ENCODE measurements at places on chromosomes 4 and X.
A peak's percentile ranks its signal among the peaks of the same experiment; 100 is the strongest.

- no peak for DNase-seq
Measured at GRCh38 chr4:179196511-179196910, 1754.3 kb upstream of the AGA start.

DNA sequence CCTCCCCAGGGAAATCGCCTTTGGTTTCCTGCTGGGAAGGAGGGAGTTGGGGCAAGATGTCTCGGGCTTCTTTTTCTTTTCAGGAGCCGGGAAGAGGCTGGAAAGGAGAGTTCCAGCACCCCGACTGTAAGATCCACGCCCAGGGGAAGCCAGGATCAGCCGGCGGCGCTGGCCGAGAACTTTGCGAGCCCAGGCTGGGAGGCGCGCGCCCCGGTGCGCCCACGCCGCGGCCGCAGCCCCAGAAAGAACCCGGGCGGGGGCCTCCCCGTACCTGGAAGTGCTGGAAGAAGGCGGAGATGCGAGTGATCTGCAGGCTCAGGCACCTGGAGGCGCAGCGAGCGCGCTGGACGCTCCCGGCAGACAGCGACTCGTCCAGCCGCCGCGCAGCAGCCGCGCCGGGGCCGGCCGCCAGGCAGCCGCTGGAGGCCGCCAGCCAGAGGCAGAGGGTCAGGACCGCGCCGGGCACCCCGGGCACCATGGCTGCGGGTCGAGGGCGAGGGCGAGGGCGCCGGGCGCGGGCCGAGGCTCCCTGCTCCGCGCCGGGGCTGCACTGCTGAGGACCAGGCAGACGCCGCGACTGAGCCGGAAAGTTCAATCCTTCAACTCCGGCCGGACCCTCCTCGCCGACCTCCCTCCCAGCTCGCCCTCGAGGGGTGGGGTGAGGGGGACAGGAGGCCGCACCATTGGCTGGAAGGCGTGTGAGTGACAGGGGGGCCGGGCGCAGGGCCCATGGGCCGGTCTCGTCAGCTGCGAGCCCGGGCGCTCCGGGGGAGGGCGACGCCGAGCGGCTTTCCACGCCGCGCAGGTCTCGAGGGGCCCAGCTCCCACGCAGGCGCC lies at the start of gene ANOS1:
TSS of gene ANOS1 (minus strand) at position 579 of the 837 bp plus-strand sequence. CDS start at position 478, 101 bp downstream.
- DNase-seq: no peak

GRCh38 chr4:68708566-68708965 lies 38.1 kb upstream of the UGT2B15 start:
- no peak for DNase-seq

DNA sequence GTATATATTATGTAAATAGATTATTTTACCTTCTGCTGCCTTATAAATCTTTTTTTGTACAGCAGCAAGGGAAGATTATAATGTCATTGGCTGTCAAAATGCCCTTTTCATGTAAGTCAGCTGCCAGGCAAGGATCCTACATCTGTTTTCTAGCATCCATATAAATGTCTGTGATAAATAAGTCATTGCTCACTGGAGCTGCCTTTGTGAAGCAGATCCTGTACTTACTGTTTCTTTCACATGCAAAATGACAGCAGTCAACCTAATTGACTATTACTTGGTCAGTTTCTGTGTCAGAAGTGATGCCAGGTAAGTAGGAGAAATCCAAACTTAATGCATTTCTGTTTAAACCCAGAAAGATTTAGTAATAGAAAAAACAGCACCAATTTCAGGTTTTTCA lies 620.7 kb downstream of the RPA4 start:
- no peak for DNase-seq

GRCh38 chr4:1541449-1542225 lies 135.4 kb upstream of the NKX1-1 start:
- DNase-seq: peak; percentile 27

DNA sequence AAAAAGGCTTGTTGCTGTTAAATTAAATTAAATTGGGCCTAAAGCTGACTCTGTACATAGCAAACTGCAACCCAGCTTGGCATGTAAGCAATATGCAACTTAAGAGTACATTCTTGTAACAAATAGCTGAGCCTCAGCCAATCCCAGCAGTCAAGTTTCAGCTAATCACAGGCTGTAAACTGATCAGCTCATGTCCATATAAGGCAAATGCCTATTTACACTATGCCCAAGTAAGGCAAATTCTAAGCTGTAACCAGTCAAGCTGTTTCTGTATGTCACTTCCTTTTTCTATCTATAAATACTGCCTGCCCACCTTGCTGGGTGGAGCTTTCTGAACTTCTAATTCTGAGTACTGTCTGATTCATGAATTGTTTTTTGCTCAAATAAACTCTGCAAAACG lies 429.1 kb upstream of the FTHL17 start:
- no peak for DNase-seq

DNA sequence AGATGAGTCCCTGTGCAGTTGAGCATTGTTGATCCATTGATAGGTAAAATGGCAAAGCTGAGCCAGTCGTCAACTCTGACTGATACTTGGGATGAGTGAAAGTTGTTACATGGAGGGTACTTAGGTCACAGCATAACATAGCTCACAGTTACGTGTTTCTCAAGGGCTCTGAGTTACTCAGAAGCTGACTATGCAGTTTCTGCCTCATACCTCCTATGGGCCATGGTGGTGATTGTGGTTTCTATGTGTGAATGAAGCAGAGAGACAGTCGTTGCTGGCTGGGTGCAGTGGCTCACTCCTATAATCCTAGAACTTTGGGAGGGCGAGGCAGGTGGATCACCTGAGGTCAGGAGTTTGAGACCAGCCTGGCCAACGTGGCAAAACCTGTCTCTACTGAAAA lies 30.8 kb downstream of the FRMPD3 start:
- DNase-seq: no peak

DNA sequence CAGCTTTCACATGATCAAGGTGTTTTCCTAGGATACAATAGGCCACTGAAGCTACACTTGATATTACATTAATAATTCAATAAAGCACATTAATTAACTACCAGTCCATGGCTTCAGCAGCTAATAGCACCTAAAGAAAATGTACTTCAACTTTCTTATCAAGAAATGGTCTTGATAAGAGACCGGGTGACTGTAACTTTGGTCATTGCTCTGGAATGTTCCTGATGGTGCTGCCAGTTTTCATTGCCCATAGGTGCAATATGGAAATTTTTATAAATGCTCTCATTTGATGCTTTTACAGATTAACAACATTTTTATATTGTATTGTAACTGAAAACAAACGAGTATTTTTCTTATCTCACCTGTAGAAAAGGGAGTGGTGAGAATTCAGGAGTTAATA lies 165.4 kb downstream of the SHROOM3 start:
- no peak for DNase-seq

DNA sequence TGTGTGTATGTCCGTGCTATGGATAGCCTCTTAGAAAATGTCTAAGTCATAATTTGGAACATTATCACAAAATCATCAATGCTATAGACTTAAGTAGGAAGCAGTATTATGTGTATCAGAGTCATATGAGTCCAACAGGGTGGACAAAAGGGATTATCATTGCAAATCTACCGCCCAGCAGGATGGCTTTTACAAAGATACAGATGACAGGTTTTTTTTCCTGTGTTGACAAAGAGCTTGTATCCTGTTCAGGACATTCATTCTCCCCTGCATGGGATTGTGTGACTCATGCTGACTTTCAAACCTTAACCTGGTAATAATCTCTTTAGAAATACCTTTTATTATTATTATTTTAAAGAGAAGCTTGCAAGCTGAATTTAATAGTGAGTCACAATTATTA lies 310.3 kb upstream of the GNPDA2 start:
- peak; percentile 49 for DNase-seq

GRCh38 chr4:14787894-14788293 lies 214.4 kb upstream of the CPEB2 start:
- no peak for DNase-seq

DNA sequence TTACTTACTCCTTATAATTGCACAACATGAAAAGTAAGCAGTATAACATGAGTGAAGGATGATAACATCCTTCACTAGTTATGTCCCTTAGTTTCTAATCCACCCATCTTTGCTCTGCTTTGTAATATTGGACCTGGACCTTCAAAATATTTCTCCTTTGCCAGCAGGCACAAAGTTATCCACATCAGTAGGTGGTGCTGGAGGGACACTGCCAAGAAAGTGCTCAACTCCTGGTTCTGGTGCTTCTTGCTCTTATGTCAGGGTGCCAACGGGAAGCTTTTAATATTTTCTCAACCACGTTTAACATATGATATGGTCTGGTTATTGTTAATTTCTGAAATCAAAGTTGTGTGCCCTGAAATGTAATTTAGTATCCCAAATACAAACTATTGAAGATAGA lies 49.1 kb downstream of the TMEM165 start:
- peak; percentile 13 for DNase-seq

GRCh38 chr4:183918696-183919095 lies 13.6 kb downstream of the STOX2 start:
- no peak for DNase-seq

DNA sequence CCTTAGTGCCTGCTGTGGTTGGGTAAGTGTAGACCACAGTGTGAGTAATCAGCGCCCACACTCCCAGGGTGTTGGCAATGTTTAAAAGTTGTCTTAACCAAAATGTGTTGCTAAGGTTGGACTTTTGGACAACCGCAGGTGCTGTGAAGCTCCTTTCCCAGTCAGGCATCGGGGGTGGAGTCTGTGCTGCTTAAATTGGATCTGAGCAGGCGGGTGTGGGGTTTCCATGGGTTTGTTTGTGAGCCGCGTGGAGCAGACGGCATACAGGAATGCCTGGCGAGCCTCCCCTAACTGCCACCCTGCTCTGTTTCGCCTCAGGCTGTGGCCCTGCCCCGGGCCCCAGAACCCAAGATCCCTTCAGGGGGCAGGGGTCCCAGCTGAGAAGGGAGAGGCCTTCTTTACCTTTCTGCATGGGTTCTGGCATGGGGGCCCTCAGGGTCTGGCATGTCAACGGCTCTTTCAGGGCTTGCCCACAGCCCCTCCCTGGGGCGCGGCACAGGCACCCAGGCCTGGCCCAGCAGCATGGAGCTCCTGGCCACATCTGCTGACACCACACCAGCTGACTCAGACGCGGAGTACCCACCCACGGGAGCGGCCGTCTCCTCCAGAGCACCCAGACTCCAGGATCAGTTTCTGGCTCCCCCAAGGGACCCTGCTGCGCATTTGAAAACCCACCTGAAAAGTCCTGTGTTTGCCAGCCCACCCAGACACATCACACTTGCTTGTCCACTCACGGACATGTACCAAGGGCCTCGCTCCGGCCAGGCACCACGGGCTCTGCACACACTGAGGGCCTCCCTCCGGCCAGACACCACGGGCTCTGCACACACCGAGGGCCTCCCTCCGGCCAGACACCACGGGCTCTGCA lies 5.1 kb upstream of the SPON2 start:
- no peak for DNase-seq

DNA sequence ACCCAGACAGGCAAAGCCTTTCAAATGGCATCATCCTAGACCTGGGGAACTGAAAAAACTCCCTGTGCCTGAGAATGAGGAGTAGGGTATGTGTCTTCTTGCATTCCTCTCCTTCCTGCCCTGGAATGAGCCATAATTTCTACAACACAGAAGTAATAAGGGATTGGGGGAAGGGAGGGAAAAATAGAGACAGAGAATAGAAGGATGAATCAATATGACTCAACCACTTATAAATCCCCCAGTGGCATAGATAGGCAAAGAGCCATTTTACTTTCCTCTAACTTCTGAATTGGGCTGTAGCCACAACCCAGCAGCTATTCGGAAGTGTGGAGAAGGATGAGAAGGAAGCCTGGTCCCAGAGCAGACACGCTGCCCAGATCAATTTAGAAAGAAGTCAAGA lies 99.9 kb downstream of the NHS start:
- DNase-seq: no peak

DNA sequence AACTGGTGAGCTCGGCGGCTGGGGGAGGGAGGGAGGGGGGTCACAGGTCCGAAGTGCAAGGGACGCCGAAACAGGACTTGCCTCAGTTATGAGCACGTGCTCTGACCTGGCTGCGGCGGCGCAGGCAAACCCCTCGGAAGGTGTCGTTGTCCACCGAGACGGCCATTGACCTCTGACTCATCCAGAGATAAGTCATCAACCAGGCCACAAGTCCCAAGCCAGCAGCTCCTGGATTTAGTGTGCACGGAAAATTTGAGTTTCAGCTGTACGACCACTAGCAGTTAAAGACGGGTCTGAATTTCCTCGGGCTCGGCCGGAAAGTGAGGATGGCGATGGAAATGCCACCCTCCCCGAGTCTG lies 674 bp downstream of the SH3D19 start:
- DNase-seq: no peak

DNA sequence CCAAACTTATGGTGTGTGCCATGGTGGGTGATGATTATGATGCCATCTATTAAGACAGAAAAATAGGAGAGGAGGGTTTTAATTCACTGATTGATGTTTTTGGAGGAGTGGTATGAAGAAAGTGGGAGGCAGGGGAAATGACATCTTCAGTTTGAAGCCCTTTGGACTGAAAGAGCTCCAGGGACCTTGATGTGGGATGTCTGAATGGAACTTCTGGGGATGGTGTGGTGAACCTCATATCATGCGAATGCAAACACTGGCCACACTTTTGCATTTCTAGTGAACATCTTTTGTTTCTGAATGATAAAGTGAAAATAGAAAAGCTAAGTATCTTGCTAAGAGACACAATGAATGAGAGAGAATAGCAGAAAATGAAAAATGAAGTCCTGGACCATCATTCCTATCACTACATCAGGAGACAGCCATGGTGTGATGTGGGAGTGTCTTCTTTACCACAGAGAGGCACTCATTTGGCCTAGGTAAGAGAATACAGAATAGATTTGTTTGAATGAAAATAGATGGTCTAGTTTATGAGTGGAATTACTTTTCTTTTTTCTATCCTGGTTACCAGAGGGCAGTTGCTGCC lies 123.5 kb downstream of the ZNF827 start:
- no peak for DNase-seq

DNA sequence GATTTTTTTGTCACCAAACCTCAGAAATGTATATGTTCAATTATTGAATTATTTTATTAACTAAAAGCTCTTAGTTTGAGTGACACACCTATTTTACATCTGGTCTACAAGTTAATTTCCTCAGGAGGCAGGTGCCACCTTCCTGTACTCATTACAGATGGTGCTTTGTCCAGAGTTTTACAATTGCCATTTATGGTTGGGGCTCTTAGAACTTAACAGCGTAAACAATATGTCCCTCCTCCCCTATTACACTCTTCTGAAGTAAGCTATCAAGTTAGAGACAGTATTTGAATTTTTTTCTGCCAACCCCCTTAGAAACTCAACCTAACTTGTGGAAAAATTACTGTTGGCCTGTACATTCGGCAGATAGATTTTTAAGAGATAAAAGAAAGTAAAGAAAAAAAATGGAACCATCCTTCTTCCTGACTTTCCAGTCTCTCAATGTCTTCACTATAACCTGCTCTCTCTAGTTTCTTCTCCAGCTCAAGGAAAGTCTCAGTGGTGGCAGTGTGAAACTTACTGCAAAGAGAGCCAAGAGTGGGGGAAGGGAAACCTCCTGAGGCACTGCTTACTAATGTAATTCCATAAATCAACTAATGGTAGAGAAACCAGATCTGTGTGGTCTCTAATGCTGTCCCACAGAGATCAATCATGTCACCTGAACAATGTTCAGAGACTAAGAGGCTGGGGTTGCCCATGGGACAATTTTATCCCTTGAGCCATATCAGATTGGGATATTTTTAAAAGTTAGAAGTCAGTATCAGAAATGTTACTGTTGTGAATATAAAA lies 7.8 kb downstream of the CXXC4 start:
- no peak for DNase-seq

All from COR-L47 (cell line).